CD4-positive, alpha-beta T cell treated with Interferon alpha-2 for 1 hour (primary cell): ENCODE measurements at places on chromosomes 13 and 19.
A peak's percentile ranks its signal among the peaks of the same experiment; 100 is the strongest.

GRCh38 chr13:32669030-32669646 lies 82.9 kb downstream of the PDS5B start:
- peak; percentile 8 for DNase-seq

DNA sequence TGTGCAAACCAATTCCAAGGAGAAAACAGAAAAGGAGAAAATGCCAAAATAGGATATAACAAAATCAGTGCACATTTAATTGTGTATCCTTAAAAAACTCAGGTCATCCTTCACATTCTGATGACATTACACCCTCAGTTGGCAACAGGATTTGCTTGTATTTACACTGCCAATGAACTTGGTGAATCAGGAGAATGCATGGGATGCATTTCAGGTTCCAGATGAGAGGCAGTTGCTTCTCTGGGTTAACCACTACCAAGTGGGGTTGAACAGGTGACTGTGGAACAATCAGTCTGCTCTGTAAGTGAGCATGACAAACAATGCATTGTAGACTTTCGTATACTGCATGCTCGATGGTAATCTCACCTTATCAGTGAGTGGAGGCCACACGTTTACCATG lies 79.1 kb downstream of the STARD13 start:
- no peak for DNase-seq

- DNase-seq = no peak
Observed at GRCh38 chr19:58409010-58409790, 751 bp downstream of the ZNF584 start.

DNA sequence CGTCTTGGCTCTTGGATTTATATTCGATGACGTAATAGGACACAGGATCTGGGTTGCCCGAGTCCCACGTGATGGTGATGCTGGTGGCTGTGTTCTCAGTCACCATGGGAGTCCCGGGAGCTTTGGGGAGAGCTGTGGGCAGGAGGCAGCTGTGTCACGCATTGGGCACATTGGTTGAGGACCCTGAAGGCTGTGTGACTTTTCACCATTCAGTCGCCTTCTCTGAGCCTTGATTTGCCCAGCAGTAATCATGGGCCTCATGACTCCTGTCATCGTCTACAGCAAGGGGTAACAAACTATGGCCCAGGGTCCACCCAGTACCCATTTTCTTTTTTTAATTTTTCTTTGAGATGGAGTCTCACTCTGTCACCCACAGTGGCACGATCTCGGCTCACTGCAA lies 96.3 kb downstream of the PTPRS start:
- no peak for DNase-seq

- no peak for DNase-seq
Observed at GRCh38 chr13:89457977-89458376, 1786.8 kb downstream of the SLITRK5 start.

DNA sequence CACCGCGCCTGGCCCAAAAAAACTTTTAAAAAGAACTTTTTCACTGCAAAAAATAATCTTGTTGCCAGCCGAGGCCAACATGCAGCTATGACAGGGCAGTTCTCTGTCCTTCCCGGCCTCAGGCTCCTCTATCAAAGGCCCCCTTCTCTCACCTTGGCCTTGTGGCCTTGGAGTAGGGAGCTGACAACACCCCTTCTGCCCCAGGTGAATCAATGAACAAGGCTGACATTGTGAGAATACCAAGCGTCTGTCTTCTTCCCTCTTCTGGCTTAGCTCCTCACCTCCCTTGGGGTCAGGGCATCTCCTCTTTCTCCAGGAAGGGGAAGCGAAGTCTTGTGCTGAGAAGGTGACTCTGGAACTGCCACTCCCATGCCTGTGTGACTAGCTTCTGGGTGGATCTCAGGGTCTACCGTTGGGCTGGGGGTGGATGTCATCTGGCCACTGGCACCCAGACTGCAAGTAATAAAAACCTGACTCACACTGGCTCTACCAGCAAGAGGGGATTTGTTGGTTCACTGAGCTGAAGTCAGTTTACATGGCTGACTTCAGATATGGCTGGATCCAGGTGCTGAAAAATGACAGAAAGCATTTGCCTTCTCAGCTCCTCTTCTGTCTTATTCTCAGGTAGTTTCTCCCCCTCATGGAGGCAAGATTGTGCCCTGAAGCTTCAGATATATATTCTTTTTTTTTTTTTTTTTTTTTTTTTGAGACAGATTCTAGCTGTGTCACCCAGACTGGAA lies 6.3 kb downstream of the C19orf38 start:
- no peak for DNase-seq

GRCh38 chr19:17830567-17831418 lies 9.5 kb upstream of the INSL3 start:
- peak; percentile 57 for DNase-seq

DNA sequence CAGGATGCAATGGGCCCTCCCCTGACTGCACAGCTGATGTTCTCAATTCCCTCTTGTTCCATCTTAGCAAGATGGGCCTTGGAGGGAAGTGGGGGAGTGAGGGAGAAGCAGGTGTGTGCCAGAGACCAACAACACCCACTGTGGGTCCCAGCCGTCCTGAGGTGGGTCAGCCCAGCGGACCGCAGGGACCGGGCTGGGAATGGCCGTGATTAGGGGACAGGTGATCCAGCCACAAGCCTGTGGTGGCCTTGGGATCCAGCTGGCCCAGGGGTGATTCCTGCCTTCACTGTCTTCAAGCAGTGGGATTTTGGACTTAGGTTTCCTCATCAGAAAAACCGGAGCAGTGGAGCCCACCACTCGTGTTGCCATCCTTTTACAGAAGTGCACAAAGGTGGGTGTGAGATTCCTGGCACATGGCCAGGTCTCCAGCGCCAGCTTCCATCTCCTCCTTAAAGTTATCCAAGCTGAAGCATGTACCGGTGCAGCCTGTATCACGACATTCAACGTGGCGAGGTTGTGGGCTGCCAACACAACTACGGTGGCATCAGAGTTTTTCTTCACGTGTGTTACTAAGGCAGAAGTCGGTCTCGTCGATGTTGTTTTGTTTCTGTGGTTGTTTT lies 9.0 kb upstream of the ATP11A start:
- no peak for DNase-seq

DNA sequence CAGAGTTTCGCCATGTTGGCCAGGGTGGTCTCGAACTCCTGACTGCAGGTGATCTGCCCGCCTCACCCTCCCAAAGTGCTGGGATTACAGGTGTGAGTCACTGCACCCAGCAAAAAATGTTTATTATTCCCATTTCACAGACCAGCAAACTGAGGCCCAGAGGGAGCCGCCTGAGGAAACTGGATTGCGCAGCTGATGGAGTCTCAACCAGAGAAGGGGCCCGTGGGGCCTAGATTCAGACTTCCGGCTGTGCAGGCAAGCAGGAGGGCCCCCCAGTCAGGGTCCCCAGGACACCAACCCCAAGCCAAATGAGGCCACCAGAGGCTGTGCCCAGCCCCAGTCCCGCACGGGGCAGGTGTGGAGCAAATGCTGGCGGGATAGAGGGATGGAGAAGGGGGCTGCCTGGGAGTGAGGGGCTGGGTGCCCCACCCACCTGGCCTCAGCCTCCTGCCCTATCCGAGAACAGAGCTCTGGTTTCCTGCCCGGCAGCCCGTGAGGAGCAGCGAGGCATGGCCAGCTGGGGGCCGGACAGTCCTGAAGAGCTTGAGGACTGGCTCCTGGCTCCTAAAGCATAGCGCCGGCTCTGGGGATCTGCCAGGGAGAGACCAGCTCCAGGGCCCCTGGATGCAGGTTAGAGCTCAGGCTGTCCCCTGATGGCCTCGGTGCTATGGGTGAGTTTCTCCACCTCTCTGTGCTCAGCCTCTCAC lies 22.0 kb downstream of the MISP start:
- no peak for DNase-seq

GRCh38 chr13:89602655-89603054 lies 1744.8 kb upstream of the MIR17HG start:
- no peak for DNase-seq

DNA sequence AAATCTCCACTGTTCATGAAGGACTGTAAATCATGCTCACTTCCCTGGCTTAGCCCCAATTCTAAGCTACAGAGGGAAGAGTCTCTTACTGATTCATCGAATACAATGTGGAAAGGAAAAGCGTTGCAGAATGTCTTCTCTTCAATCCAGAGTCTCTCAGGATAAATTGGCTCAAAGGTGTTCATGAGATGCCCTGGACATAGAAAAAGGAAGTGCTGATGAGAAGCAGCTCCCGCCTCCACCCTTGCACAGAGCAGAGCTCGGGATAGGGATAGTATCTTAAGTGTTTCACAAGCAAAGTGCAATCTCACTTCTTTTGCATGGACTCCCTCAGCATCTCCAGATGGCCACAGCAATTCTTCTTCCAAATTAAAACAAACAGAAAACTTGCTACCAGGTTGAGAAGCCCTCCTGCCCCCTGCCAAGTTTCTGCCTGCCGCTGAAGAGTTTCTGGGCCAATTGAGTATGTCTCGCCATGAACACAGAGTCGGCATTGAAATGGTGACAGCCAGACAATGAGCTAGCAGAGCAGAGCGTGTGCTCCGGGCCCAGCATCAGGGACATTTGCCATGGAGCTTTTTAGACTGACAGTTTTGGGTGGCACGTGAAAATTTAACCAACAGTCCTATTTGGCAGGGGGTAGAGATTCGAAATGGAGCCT lies 85.7 kb downstream of the C13orf42 start:
- no peak for DNase-seq

DNA sequence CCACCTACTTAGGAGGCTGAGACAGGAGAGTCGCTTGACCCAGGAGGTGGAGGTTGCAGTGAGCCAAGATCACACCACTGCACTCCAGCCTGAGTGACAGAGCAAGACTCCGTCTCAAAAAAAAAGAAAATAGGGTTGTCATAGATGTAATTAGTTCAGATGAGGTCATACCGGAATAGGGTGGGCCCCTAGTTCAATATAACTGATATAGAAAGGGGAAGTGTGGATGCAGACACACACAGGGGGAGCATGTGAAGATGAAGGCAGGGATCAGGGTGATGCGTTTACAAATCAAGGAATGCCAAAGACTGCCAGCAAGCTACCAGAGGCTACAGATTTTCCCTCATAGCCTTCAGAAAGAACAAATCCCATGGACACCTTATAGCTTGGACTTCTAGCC lies 24.3 kb upstream of the EEF1AKMT1 start:
- no peak for DNase-seq

- no peak for DNase-seq
Observed at GRCh38 chr13:73335210-73335609, 276.4 kb downstream of the KLF5 start.

GRCh38 chr19:42115705-42116104 lies 16.5 kb downstream of the POU2F2 start:
- no peak for DNase-seq

GRCh38 chr13:22369840-22370239 lies 699.0 kb downstream of the FGF9 start:
- DNase-seq = no peak

DNA sequence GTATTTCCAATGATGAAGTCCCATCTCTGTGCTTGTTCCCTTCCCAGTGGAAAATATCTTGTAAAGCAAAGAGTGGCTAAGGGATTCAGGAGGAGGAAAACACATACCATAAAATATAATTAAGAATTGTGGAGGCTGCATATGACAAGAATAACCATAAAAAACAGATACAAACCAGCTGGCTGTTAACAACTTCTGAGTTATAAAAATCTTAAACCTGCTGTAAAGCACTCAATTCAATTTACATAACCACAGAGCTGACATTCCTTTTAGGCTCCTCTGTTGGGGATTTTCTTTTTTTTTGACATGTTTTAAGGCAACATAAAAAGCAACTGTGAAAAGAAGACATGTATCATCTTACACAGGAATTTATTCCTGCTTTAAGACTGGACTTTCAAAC lies 207.6 kb downstream of the DACH1 start:
- DNase-seq = no peak

GRCh38 chr19:53333066-53333462 lies 485 bp upstream of the ZNF845 start:
- DNase-seq = peak; percentile 37

GRCh38 chr13:95367309-95367843 lies 66.1 kb upstream of the ABCC4 start:
- no peak for DNase-seq

DNA sequence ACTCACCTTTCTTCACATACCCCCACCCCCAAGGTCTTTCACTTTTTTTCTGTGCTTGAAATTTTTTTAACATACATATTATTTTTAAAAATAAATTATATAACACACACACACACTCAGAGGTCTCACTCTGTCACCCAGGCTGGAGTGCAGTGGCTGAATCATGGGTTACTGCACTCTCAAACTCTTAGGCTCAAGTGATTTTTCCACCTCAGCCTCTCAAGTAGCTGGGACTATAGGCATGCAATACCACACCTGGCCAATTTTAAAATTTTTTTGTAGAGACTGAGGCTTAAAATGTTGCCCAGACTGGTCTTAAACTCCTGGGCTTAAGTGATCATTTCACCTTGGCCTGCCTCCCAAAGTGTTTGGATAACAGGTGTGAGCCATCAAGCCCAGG lies 32.9 kb upstream of the ZNF429 start:
- no peak for DNase-seq

DNA sequence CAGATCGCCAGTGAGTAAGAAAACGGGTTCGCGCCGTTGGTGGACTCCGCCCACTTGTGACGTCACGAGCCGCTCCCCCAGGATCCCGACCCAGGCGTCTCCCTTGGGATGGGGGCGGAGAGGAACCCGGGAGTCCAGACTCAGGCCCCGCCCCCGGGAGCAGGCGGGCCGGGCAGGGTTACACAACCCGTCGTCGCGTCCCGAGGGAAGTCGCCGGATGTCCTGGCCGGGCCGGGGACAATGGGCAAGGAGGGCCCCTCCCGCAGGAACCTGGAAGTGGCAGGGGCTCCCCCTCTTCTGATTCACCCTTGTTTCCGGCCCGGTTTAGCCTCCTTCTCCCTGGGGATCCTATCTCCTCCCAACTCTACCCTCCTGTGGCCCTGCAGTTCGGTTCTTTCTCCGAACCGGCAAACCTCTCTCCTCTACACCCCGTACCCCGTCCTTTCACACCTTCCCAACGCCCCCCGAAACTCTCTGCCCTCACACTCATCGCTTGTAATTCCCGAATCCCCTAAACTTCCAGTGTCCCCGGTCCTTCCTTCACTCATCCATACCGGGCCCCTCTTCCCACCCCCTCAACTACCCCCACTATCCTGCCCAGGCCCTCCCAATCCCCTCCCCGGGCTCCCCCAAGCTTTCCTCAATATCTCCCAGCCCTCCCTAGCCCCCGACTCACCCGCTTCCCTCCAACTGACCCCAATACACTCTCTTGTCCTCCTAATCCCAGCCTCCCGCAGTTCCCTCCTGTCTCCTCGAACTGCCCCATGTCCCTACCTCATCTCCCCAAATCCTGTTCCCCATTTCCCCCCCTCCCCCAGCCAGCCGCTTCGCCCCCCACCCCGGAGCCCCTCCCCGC lies 20.0 kb upstream of the ERCC1 start:
- peak; percentile 71 for DNase-seq

- no peak for DNase-seq
Observed at GRCh38 chr13:41384749-41385503, 72.4 kb upstream of the RGCC start.
